ENCODE measurements at places on chromosomes 12 and 14.

DNA sequence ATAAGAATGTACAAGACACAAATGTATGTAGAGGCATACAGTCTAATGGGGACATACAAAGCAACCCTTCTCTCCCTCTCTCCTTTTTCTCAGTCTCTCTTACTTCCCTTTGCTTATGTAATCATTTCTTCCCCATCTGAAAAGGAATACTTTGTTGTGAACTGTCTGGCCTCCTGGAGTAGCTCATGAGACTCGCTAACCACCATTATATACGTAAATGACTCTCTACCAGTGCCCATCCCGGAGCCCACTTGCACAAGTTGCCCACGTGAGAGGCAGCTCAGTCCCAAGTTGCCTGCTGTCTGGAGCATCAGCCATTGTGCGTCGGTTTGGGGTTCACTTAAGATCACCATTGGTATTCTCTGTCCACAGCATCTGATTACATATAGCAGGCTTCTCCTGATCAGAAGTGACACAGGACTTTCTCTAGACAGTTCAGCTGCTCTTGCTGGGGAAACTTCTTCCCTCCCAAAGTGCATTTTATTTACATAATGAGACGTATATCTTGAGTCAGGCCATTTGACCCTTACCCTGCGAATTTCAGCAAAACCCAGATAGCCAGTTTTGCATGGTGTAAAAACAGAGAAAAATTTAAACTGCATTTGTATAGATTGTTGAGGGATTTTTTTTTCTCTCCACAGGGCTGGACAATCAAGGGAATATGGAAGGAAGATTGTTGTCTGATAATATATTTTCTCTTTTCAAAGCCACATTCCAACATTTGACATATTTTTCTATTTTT lies 220.7 kb upstream of the EGLN3 start:
- no peak for DNase-seq

DNA sequence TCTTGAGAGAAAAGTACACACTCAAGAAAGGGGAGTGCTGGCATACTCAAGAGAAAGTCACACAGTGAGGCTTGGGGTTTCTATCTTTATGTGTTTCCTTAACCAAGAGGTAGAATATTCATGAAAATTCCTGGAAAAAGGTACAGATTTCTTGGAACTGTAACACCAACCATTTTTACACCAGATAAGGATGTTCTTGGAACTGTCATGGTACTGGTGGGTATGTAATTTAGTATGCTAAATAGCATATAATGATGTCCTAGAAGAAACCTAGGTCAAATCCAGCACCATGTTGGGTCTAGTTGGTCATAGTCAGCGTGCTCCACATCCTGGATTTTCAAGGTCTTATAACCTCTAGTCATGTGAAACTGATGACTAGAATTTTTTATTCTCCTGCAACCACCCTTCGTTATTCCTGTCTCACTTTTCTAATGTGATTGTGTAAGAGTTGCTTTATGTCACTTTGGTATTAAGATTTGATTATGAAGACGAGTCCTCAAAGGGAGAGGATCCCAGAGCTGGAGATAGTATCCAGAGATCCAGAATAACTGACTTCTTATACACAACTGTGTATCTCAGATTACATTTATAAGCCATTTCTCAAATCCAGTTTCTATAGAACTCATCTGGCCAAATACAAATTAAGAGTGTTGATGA lies 510.1 kb downstream of the TMTC2 start:
- DNase-seq, result no peak

DNA sequence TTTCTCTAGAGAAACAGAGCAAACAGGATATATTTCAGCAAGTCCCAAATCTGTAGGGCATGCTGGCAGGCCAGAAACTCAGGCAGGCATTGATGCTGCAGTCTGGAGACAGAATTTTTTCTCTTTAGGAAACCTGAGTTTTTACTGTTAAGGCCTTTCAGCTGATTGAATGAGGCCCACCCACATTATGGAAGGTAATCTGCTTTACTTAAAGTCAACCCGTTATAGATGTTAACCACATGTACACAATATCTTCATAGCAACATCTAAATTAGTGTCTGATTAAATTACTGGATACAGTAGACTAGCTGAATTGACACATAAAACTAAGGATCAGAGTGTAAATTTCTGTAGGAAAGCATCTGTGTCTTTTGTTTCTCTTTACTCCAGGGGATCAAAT lies 65.2 kb downstream of the SRGAP1 start:
- no peak for DNase-seq

- DNase-seq, result no peak
Observed at GRCh38 chr14:24879661-24880386, 170.1 kb downstream of the STXBP6 start.

GRCh38 chr14:90088176-90088575 lies 26.4 kb downstream of the KCNK13 start:
- DNase-seq, result no peak

DNA sequence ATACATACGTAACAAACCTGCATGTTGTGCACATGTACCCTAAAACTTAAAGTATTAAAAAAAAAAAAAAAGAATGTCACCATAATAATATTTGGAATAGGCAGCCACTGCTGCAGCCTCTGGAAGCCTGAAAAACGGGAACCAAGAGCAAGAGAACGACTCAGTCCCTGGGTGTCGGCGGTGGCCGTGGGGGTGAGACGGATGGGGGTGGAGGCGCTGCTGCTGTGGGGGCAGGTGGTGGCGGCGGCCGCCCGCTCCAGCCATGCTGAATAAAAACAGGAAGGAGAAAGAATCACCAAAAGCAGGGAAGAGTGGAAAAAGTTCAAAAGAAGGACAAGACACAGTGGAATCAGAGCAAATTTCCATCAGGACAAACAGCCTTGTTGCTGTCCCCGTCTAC lies 46.9 kb downstream of the ZFYVE21 start:
- DNase-seq, result no peak

GRCh38 chr14:85535991-85536832 lies 6.3 kb downstream of the FLRT2 start:
- DNase-seq, result no peak

- DNase-seq, result no peak
Observed at GRCh38 chr14:82647088-82647810, 1113.6 kb upstream of the SEL1L start.

DNA sequence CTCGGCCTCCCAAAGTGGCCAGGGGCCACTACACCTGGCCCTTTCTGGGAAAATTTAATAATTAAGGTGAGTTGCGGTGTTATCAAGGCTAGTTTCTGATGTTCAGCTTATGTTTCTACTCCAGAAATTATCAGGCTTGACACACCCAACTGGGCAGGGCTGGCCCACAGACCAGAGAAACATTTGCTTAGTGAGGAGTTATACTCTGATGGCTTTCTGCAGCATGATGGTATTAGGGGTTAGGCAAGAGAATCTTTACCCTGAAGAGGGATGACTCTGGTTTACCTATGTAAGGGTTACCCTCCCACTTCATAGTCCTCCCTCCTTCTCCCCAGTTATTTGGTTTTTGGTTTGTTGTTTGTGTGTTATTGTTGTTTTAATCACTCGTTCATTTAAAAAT lies 24.5 kb upstream of the HECTD1 start:
- DNase-seq, result no peak

- no peak for DNase-seq
Observed at GRCh38 chr12:91506452-91506851, 323.8 kb upstream of the DCN start.

DNA sequence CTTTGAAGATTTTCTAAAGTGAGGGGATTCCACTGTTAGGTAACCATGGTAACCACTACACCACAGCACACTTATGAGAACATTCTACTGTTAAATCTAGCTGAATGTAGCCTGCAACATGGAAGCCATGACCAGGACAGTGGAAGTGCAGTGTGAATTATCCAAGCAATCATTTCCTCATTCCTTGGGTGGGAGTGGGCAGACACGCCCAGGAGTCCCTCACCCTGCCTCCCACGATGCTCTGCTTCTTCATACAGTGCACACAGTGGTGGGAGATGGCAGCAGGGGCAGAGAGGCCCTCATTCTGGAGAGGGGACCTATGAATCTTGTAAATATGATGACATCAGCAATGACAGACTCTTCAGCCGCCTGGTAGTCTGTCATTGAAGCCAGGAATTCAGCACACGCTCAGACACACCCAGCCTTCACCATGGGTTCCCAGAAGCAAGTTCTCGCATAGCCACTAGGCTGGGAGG lies 70.1 kb upstream of the HOXC13 start:
- DNase-seq, result no peak

DNA sequence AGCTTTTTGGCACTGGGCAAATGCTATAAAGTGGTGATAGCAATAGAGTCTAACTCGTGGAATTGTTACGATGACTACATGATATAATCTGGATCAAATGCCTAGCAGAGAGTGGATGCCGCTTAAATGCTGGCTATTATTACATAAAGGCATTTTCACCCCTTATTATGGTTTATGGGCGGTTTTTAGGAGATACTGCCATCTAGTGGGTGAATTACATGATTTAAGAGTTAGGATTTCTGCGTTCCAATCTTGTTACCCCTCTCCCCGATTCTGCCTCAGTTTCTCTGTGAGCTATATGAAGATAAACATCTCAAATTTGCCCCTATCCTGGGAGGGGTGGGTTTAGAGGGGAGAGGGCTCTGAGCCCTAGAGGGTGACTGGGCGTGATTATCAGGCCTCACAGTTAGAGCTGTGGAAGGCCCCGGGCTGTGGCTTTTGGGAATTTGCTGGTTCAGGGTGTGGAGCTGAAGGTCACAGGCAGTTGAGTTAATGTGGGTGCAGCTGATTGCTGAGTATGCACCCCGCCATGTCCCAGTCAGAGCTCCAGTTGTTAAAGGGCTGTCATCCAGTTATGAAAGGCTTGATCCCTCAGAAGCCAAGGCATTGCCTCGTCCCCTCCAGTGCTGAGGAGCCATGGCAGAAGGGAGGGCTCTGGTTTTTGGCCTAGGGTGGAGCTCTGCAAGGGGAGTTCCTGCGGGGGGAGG lies 14.4 kb downstream of the CLSTN3 start:
- peak; percentile 17 for DNase-seq

GRCh38 chr12:101459642-101460346 lies 15.3 kb upstream of the SPIC start:
- no peak for DNase-seq

DNA sequence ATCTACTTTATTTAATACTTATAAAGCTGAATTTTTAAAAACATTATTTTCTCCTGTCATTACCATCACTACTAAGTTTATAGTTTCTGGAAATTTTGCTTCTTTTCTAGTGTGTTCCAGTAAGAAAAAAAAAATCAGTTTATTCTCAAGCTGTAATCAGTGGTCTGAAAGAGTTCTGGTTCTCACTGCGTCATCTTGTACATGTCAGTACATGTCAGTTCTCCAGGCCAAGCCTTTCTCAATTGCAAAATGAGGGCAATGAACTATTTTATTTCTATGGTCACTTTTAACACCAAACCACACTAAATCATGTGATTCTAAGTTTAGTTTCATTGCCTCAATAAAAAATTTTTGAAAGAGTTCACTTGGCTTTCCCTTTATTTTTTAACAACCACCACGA lies 468.9 kb upstream of the LRFN5 start:
- DNase-seq, result no peak

DNA sequence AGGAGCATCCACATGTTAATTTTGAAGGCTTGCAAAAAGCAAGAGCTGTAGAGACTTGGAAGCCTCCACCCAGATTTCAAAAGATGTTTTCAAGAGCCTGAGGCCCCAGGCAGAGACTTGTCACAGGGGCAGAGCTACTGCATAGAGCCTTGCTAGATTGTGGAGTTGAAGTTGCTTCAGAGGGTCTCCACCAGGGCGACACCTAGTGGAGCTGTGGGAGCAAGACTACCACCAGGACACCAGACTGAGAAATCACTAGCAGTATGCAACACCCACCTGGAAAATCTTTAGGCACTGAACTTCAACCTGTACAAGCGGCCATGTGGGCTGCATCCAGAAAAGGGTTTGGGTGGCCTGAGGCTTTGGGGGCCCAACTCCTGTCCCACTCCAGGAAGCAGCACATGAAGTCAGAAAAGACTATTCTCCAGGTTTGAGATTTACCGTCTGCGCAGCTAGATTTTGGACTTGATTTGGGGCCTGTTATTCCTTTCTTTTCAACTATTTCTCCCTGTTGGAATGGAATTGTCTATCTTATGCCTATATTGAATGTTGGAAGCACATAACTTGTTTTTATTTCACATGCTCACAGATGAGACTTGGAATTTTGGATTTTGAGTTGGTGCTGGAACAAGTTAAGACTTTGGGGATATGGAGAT lies 508.6 kb downstream of the FLRT2 start:
- peak; percentile 5 for DNase-seq

- DNase-seq, result no peak
Observed at GRCh38 chr12:120651821-120652220, 11.4 kb downstream of the CABP1 start.

DNA sequence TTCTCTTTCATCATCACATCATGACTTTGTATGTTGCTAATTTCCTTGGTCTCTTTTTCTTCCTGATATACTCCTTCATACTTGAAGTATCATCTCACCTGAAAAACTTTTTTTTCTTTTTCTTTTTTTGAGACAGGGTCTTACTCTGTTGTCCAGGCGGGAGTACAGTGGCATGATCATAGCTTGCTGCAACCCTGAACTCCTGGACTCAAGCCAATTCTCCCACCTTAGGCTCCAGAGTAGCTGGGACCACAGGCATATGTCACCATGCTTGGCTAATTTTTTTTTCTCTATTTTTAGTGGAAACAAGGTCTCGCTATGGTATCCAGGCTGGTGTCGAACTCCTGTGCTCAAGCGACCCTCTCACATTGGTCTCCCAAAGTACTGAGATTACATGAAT lies 107.6 kb downstream of the RALGAPA1 start:
- no peak for DNase-seq

- no peak for DNase-seq
Observed at GRCh38 chr14:64442300-64442988, 22.9 kb upstream of the AKAP5 start.

- DNase-seq, result no peak
Observed at GRCh38 chr14:105666420-105666819, 140.0 kb downstream of the TMEM121 start.

GRCh38 chr14:71625175-71625574 lies 307.1 kb upstream of the RGS6 start:
- no peak for DNase-seq

DNA sequence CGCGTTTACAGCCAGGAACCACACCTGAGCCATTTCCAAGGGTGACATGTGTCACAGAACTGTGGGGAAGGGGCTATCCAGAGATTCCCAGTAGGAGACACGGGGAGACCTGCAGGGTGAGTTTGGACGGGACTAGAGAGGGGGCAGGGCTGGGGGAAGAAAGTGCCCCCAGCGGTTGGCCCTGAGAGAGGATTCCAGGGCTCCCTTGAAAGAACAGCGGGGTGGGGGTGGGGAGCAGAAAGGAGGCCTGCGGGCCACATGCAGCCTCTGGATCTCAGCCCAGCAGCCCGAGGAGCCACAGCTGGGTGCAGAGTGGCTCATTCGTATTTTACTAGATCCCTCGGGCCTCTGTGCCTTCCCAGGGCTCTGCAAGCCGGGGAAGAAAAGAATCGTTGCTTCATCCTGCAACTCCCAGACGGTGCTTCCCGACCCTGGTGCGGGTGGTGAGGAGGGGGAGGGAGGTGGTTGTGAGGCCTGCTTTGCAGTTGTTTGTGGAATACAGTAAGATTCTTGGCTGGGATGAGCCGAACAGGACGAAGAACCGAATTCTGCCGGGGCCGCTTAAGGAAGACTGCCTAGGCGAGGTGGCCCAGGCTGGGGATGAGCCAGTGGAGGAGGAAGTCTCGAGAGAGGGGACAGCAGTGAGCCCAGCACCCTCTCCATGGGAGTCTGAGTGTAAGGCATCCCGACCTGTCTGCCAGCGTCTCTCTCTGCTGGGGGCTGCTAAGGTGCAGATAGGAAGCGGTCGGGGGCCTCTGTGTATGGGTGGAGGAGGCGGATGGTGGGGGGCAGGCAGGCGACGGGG lies 36.1 kb upstream of the ANKRD9 start:
- no peak for DNase-seq

- DNase-seq, result no peak
Observed at GRCh38 chr14:50260511-50260910, 29.1 kb upstream of the SOS2 start.
